ENCODE measurements at places on chromosomes 12 and 14.
A peak's percentile ranks its signal among the peaks of the same experiment; 100 is the strongest.

DNA sequence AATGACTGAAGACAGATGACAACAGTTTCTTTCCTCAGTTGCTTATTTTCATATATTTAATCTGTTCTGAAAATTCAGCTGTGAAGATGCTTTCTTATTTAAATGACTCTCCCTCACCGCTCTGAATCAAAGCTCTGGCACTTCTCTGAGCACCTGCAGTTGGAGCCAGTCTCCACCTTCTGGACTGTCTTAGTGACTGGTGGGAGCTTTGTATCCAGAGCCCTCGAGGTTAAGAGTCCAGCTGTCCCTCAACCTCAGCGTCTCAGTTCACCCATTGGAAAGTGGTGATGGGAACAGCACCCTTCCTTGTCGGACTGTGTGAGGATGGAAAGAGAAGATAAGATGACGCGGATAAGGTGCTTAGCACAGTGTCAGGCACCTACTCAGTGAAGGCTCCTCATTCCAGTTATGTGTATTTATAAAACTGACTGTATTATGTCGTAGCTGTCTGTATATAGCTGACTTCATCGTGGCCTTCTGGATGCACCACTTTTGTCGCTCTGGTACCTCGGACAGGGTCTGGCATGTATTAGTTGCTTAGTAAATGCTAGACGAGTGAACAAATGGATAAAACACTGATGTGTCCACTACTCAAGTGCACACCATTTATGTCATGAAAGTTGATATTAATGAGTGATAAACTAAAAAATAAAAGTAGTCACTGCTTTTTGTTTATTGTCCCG, 34.5 kb downstream of the ELK3 start:
- DNase-seq = no peak

DNA sequence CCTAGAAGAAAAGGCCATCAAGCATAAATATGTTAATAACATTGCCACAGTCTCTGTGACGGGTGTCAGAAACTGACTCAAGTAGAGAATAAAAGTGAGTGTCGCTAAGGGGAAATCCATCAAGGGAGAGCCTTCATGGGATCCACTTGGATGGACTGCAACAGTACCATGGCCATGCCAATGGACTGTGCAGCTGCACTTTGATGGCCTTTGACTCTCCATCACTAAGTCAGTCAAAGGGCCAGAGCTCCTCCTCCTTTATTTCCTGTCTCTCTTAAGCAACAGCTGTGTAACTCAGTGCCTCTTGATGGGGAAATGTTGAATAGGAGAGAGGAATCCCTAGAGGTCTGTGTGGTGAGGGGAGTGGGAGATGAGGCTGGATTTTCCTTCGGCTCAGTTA, 335.2 kb downstream of the BMP4 start:
- no peak for DNase-seq

DNA sequence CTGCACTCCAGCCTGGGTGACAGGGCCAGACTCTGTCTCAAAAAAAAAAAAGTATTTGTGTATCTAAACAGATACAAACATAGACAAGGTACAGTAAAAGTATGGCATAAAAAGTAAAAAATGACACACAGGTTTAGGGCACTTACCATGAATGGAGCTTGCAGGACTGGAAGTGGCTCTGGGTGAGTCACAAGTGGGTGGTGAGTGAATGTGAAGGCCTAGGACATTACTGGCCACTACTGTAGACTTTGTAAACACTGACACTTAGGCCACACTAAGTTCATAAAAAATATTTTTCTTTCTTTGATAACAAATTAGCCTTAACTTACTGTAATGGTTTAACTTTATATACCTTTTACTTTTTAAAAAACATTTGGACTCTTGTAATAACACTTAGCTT, 38.0 kb upstream of the EIF5 start:
- peak; percentile 70 for DNase-seq

- DNase-seq = peak; percentile 64
These were observed at the start of gene TEAD4 for GRCh38 chr12:2959192-2959504. TSS of gene TEAD4 (plus strand) at chr12:2959397.

DNA sequence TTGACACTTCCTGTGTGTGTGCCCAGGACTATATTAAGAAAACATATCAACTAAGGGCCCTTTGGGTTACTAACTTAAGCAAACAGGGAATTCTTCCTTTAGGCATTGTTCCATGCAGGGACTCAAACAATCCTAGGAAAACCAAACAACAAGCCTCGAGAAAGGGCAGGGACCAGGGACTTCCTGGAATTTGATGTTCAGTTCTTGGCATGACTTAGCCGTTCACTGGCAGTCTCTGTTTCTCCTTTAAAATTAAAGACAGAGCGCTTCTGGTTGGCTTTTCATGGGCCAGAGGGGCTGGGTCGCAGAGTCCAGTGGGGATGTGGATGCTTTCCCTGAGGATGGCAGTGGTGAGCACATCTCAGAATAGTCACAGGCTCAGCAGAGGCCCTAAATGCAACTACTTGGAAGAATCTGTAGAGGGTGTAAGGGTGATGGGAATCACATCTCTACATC, 35.2 kb downstream of the RNFT2 start:
- DNase-seq = no peak

DNA sequence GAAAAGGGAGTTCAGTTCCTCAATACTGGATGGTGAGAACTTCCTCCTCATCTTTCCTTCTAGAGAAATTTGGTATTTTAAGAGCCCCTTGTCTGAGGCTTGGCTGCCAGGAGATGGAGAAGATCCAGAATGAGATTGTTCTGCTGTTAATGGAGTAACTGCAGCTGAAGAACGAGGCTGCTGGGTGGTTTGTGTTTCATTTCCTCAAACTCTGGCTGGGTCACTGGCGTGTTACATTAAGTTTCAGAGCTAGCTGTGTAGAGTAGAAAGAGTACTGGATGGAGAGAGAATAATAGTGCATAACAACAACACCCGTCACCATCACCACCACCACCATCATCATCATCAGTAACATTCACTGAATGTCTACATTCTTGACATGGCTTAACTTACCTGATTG, 325.0 kb upstream of the TBX3 start:
- no peak for DNase-seq

DNA sequence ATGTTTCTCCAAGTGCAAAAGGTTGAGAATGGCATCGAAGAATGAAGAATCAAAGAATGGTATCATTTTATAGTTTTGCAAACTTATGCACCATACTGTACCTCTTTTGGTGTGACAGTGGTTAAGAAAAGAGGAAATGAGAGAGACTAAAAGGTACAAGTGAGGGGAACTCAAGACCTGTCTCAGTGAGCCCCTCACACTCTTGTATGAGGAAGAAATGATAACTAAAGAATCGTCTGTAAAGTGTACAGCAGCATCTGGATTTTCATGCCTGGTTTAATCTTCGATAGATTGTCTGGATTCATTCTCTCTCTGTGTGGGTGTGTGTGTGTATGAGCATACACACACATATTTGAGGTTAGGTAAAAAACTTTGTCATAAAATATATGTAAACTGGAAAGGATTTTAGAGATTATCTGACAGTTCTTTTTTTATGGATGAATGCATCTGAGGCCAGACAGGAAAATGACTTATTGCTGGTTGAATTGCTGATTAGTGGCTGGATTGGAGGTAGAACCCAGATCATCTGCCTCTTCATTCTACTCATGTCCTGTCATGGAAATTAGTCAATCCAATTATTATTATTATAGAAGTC, 16.0 kb upstream of the SLC38A2 start:
- no peak for DNase-seq

- DNase-seq = no peak
These were observed 201.7 kb upstream of the PLXNC1 start for GRCh38 chr12:93946542-93947150.

GRCh38 chr12:124302807-124303578, 8.1 kb downstream of the RFLNA start:
- no peak for DNase-seq

DNA sequence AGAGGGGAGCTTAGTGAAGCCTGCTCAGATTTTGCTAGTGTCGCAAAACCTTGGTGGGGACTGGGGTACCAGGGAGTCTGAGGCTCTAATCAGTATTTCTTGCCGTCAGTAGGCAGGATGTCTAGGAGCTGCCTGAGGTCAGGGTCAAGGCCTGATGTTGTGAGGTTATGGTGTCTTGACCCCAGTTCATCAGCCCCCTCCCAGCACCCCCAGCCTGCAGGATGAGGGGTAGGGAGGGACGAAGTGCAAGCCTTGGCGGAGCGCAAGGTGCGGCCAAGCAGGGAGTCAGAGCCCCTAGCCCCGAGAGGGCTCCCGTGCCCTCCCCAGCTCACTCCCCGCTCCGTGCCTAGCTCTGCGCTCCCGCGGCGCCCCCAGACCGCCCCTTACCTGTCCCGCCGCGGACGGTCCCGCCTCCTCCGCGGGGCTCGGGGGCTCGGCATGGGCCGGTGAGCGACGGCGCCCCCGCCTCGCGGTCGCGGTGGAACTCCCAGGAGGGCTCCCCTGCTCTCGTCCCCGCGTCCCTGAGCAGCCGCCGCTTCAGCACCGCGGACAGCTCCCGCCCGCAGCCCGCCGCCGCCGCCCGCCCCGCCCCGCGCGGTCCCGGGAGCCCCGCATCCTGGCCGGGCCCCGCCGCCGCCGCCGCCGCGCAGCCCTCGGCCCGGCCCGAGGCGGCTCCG, 347 bp downstream of the SYNDIG1L start:
- DNase-seq = no peak

- no peak for DNase-seq
These were observed 1202.3 kb downstream of the GALC start for GRCh38 chr14:86790408-86791364.

DNA sequence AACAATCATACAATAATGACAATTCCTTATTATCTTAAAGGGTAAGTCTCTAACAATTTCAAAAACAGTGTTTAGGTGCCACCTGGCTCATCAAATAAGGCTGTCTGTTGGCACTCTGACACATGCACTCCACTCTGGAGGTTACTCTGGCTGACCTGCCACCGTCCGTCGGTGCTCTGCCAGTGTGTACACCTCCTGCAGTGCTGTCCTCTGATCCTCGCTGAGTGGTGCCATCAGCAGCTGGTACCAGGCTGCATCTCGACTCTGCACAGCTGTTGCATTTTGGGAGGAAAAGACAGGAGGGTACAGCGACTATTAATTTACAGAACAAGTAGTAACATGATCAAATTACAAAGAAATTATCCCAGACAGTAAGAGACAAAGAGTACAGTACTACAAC, 63.9 kb downstream of the IPO8 start:
- DNase-seq = no peak

GRCh38 chr14:56412468-56413434, 166.8 kb upstream of the TMEM260 start:
- DNase-seq = no peak

DNA sequence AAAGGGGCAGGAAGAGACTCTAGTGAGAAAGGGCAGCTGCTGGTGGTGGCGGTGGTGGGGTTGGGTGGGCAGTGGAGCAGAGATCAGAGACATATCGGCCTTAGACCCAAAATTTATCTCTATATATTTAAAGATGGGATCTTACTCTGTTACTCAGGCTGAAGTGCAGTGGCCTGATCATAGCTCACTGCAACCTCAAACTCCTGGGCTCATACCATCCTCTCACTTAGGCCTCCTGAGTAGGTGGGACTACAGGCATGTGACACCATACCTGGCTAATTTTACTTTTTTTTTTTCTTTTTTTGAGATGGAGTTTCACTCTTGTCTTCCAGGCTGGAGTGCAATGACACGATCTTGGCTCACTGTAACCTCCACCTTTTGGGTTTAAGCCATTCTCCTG, 18.6 kb upstream of the ITGA5 start:
- no peak for DNase-seq

GRCh38 chr12:110281549-110282299, 677 bp downstream of the ATP2A2 start:
- DNase-seq = no peak

Data from stomach (tissue), 19 donors.